Midbrain (tissue), 1 donor: ENCODE measurements at places on chromosomes 3 and 15.

DNA sequence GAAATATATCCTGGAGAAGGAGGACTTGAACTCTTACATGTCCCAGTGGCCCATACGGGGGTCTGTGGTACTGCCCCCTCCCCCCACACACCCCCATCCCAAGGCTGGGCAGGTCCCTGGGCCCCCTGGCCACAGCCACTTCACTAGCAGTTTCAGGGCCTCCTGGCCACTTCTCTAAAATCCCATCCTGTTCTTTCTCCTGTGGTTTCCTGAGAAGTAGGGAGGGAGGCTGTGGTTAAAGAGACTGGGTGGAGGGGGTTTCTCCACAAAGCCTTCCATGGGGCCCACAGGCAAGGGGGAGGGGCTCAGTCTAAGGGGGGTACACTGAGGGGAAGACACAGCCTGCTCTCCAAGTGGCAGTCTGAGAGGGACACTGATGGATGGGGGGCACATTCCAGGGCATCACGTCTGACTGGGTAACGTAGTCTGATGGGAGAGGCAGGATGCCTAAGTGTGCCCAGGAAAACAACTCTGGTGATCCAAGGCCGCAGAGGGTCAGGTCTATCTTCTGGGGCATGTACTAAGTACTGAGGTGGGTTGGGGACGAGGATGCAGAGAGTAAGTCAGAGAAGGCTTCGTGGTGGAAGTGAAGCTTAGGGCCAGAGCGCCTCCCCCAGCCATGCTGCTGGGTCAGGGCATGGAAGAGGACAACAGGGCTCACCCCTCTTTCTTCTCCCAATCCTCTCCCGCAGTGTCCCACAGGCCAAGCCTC, 48.0 kb upstream of the C15orf39 start:
- no peak for DNase-seq

DNA sequence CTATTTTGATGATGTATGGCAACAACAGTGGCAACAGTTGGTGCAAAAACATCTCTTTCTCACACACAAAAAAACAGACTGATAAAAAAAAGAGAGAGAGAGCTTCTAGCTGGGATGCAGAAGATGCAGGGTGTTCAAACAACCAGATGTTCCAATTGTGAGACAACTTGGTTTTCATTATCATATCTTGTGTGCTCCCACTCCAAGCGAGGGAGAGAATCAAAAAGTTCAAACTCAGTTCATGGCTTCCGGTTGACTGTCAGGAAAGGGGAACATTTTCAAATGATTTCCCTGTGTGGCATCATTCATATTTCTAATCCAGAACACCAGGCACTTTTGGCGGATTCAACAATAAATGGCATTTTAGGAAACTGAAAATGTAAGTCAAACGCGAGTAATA, 72.1 kb downstream of the RSL24D1 start:
- no peak for DNase-seq

GRCh38 chr15:26850161-26850560, 16.7 kb upstream of the GABRA5 start:
- no peak for DNase-seq

DNA sequence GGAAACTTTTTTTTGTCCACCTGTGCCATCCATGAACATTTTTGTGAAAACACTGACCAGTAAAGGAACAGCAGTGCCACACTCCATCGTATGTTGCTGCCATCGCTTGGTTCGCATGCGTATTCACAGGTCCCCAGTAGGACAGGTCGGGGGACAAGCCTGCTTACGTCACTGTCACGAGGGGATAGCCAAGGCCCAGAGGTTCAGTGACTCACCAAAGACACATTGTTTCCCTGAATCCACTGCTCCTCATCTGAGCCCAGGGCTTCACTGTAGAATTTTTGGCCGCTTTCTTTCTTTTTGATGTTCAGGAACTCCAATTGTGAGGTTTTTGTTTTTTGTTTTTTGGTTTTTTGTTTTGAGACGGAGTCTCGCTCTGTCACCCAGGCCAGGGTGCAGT, 5.9 kb downstream of the ADPRH start:
- DNase-seq, result no peak

GRCh38 chr3:149009732-149010131, 18.4 kb downstream of the GYG1 start:
- DNase-seq, result no peak

GRCh38 chr15:39892418-39892817, 27.6 kb downstream of the GPR176 start:
- no peak for DNase-seq

GRCh38 chr15:55764398-55764797, 21.4 kb upstream of the PRTG start:
- DNase-seq, result no peak

GRCh38 chr3:157586293-157586692, 83.1 kb upstream of the VEPH1 start:
- no peak for DNase-seq
